Left renal pelvis (tissue), 4 donors: ENCODE measurements at places on chromosomes 4 and X. TPM values are rescaled to one million over a fixed set of nuclear protein-coding genes. Genes with fewer than 3 reads are reported as not detected.

FMR1 gene
- polyA plus RNA-seq = 93.0 TPM

H2AZ1 gene
- polyA plus RNA-seq = 374 TPM

YIPF7 gene
- polyA plus RNA-seq = 0.19 TPM

GPR119 gene
- polyA plus RNA-seq = not detected

RBM3 gene
- 352 TPM for polyA plus RNA-seq

SUV39H1 gene
- polyA plus RNA-seq = 5.4 TPM

TMEM271 gene
- not detected for polyA plus RNA-seq

SLC49A3 gene
- polyA plus RNA-seq = 7.1 TPM

CDS1 gene
- polyA plus RNA-seq = 28.9 TPM

MAEA gene
- 76.8 TPM for polyA plus RNA-seq

GRCh38 chr4:56656346-56656643 is 24.8 kb downstream of the HOPX start:
- no peak for DNase-seq

GRCh38 chr4:77699731-77700210 is 94.2 kb downstream of the CXCL13 start:
- peak; percentile 64 for DNase-seq

- DNase-seq = no peak
These were observed 74.2 kb downstream of the BEND4 start for GRCh38 chr4:42078184-42078801.

DNA sequence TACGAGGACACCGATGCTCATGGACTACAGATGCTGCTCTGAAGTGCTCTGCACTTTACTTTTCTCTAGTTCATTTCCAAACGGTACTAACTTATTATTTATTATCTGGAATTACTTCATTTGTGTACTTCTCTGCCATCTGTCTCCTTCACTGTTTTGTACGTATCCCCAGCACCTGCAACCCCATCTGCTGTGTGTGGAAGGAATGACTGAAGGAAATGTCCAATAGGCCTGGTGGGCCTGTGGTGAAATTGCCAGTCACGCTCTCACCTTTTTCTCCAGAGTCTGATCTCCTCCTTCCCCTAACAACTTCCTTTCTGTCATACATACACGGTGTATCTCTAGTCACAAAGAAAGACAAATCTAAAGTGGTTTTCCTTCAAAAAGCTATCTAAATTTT is 12.9 kb downstream of the TMEM154 start:
- no peak for DNase-seq

DNA sequence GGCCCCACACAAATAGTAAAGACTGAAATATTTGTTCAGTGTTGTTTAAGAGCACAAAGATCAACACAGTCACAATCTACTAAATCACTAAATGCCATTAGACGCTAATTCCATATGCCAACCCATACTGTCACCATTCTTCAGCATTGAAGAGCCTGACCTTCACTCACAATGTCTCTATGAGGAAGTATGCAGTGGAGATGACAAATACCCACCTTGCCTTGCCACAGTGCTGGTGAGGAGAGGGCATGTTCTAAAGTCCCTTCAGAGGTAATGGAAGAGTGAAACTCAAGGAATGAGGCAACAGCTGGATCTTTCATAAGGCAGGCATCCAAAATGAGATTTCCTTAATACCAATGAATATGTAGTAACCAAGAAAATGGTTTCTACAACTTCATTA is 50.4 kb downstream of the FRMD7 start:
- no peak for DNase-seq

DNA sequence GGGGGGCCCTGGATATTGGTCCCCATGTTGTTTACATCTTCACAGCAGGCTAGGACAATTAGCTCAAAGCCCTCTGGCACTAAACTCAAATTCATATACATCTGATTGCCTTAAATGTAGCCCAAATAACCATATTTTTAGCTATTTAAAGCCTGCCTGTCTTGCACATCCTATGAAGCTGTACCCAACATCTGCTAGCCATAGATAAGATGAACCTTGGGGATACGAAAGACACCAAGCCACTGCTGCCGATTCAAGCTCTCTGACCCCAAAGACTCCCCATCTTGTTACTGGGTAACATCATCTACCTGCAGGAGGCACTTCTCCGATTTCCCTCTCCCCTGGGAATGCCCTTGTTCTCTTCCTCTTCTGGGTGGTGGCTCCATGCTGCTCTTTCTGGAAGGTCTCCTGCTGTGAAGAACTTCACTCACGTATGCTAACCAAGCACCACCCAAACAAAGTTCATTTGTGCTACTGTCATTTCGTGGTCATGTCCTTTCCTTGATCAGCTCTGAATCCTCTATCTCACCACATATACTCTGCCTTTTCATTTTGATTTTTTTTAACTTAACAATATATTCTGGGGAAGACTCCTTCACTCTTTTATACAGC is 107.7 kb upstream of the ATXN3L start:
- no peak for DNase-seq

- no peak for DNase-seq
These were observed 29.3 kb downstream of the WDR1 start for GRCh38 chr4:10087152-10087791.

DNA sequence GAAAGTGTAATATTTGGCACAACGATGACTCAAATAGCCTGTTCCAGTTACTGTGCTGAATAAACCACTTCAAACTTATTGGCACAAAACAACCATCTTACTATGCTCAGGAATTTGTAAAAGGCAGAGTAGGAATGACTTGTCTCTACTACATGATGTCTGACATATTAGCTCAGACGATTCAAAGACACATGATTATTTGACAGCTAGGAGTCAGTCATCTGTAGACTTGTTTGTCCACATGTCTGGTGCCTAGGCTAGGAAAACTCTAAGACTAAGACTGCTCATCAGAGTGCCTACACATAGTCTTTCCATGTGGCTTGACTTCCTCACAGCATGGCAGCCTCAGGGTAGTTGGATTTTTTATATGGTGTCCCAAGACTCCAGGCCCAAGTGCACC is 154.5 kb downstream of the FANCB start:
- DNase-seq = no peak

- DNase-seq = no peak
These were observed 55.4 kb upstream of the TBC1D14 start for GRCh38 chr4:6854098-6854744.

DNA sequence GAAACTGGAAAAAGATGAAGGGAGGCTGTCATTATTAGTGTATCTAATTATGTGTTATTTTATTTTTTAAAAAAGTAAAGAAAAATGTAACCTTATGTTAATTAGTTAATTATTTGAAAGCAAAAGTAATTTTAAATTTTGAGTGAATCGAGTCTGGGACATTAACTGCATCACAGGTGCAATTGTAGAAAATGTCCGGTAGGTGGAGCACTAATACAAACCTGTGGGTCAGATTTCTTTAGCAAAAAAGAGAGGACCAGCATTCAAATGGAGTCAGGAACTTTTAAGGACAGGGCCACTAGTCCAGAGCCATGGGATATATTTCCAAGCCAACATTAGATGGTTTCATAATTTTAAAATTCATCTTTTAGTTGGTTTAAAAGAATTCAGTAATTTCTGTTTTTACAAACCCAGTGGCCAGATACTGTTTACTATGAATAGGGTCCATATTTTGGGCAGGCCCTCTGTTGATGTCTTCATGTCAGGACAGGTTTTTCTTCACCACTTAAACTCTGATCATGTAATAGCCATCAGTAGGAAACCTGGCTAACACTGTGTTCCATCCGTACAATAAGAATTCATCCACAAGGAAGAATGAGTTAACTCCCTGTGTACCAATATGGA is 27.2 kb downstream of the BST1 start:
- DNase-seq = no peak

- no peak for DNase-seq
These were observed 372.2 kb downstream of the INPP4B start for GRCh38 chr4:142473960-142474338.

DNA sequence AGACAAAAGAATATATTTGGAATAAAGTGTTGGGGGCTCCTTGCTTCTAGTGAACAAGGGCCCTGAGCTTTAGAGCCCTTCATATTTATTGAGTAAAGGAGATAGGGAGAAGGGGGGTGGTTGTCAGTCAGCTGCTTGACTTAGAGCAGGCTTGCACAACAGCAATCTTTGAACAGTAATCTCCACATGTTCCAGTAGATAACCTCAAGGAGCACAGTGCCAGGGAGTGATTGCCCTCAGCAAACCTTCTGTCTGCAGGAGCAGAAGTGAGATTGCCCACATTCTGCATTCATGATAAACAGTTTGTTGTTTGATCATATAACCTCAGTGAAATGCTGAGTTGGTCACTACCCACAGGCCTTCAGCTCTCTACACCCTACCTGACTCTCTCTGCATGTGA is 205.8 kb upstream of the CXCL13 start:
- no peak for DNase-seq

- DNase-seq = no peak
These were observed 1534.6 kb upstream of the AGA start for GRCh38 chr4:178976861-178977260.
